ENCODE measurements at places on chromosomes 12 and 14. TPM values are rescaled to one million over a fixed set of nuclear protein-coding genes. Genes with fewer than 3 reads are reported as not detected.
A peak's percentile ranks its signal among the peaks of the same experiment; 100 is the strongest.

DNA sequence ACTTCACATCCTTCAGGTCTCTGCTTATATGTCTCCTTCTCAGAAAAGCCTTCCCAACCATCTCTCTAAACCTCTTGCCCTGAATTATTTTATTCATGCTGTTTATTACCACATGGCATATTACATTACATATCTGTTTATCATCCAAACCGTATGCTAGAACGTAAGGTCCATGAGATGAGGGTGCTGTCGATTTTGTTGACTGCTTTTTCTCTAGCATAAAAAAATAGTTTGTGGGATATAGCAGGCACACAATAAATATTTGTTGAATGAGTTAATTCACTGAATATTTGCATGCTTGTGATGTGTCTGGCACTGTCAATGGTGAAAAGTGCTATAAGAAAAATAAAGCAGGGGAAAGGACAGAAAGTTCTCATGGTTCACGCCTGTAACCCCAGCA lies 22.9 kb downstream of the SAMD4A start:
- no peak for DNase-seq

DNA sequence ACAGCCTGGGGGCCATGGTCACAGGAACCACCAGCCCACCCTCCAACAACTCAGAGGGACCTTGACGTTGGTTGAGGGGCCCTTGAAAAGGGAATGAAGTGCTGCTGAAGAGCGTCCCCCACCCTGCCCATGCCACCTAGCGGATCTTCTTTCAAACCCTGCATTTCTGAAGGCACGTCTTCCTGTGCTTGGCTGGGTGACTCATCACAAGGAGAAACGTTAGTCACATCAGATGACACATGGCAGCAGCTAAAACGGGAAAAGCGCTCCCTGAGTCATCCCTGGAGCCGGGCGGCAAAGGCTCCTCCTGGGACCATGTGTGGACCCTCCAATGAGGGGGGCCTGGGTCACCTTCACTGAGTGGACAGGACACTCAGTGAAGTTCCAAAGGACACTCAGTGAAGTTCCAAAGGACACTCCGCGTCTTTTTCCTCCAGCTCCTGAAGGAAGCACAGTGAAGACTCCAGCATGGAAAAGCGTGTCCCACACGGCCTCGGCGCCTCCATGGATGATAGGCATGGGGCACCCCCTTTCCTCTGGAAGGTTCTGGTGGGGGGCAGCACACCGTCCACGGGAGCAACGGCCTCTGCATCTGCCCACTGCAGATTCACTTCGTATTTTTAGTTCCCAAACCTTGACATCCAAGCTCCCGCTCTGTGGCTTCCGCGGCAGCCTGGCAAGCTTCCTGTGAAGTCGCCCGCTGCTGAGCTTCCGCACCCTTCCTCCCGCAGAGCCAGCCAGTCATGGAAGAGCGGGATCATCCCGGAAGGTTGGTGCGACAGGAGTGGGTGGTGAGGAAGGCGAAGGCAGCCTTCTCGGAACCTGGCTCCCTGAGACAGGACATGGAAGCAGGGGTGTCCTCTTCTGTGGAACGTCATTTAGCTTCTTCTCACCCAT lies 383.4 kb downstream of the VRK1 start:
- no peak for DNase-seq

DNA sequence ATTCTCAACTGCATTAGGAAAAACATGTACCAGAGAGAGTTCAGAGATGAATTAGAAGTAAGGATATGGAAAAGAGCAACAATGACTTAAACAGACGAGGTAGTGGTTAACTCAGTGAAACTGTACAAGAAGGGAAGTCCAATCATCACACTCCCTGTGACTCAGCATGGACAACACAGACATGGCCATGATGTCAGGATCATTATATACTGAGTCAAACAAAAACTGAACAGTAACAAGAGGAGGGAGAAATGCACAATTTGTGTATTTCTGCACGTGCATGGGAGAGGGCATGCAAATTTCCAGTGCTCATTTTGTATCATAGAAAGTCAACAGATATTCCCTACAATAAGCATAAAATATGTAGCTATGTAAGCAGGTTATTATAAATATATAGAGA lies 1037.8 kb downstream of the BCL11B start:
- no peak for DNase-seq

DNA sequence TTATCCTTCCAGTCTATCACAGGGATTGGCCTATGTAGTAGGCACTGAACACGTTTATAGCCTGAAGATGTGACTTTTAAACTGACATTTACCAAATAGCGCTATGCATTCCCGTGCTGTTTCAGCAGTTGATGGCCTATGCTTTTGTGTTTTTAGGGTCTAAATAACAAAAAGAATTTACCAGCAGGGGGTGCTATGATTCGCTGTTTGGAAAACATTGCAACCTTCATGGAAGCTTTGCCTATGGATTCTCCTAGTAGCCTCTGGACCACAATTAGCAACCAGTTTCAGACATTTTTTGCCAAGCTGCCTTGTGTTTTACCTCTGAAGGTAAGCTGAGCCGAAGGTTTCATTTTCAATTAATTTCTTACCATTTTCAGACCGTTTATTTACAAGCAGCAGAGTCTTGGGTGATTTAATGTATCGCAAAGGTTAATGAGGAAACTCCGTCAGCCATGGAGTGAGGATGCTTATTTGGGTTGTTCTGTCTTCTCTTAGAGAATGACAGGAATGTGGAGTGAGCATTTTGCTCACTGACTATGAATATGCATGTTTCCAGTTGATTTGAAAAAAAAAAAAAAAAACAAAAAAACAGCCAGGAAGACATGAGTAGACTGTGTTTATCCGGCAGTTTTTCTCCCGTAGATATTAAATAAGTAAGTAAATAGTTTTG lies 133.1 kb downstream of the PRIMA1 start:
- peak; percentile 15 for DNase-seq

DNA sequence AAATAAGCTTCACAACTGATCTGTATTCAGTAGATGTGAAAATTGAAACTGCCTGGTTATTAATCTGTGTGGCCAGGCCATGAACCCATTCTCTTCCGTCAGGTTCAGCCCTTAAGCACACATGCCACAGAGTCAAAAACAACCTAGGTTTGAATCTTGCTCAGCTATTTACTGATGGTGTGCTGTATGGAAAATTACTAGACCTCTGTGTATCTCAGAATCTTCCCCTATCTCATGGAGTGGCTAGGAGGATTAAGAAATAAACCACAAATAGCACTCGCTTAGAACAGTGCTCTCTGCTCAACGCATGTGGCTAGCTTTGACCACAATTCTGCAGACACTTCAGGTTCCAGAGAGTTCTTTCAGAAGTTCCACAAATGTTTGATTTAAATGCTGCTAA lies 240.7 kb upstream of the PLEKHG7 start:
- no peak for DNase-seq

DNA sequence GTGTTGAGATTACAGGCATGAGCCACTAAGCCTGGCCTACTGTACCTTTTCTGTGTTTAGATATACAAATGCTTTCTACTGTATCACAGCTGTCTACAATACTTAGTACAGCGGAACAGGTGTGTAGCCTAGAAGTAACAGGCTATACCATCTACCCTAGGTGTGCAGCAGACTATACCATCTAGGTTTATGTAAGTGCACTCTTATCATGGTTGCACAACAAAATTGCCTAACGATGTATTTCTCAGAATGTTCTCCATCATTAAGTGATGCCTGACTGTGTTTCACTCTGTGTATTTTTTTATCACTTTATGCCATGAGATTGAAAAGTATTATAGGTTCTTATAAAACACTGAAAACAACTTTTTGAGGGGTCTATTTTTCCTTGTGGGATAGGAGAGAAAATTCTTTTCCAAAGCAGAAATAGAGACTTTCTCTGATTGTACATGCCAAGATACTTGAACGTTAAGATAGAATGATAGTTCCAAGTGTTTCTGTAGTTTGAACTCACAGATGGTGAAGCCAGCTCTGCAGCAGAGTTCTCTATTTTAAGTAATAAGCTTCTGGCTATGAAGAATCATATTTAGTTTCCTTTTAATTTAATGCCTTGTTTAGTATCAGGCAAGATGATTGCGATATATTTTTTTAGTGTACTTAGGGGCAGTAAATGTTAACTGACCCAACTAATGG lies 17.0 kb downstream of the TMPRSS12 start:
- DNase-seq, result no peak

- DNase-seq, result no peak
Observed at GRCh38 chr12:128671528-128672042, 152.2 kb downstream of the SLC15A4 start.

The KCNMB4 gene
- total RNA-seq, result 0.51 TPM

Measured in epithelial cell of proximal tubule (primary cell).